Right lobe of liver (tissue), 6 donors: ENCODE measurements at places on chromosomes 4 and X. TPM values are rescaled to one million over a fixed set of nuclear protein-coding genes. Genes with fewer than 3 reads are reported as not detected.

DNA sequence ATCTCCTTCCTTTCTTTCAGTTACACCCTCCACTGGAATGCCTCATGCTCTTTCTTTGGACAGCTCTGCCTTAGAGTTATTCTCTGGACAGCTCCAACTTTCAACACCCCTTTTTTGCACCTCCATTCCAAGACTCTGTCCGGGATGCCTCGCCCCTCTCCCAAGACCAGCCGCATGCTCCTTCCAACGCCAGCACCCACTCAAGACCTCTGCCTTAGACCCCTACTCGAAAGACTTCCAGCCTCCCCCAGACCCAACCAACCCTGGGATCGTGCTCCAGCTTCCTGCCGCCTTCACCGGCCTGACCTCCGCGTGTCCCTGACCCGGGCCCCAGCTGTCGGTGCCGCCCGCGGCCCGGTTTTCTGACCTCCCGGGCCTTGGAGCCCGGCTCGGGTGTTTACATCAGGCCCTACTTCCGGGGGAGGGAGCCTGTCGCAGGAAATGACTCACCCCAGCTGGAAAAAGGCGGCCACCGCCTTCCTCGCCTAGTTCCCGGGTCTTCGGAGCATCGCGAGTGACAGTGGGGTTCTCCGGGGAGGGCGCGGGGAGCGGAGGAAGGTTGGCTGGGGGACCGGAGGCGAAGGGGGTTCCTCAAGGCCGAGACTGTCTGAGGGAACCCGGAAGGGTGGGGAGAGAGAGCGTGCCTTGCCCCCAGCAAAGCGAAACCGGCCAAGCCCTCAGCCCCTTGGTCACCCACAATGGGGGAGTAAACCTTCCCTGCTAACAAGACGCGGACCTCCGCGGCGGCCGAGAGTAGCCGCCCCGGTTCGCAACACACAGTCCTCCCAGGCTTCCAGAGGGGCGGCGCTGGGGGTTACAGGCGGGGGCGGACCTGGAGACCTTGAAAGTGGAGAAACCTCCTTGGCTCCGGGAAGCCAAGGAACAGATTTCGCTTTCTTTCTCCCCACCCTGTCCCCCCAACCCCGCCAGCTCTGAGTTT, at the start of gene WDR45:
WDR45 (minus strand) TSS at position 399 of the 940 bp plus-strand sequence. CDS start 1,792 bp downstream, outside the sequence.
- no peaks in the 10 kb centered on the region for H3K27me3 ChIP-seq
- peak within 1 kb of the TSS; percentile 64 for H3K4me3 ChIP-seq
- H3K36me3 ChIP-seq = no peaks in the 10 kb centered on the region
- peak within 1 kb of the TSS; percentile 92 for H3K27ac ChIP-seq

DNA sequence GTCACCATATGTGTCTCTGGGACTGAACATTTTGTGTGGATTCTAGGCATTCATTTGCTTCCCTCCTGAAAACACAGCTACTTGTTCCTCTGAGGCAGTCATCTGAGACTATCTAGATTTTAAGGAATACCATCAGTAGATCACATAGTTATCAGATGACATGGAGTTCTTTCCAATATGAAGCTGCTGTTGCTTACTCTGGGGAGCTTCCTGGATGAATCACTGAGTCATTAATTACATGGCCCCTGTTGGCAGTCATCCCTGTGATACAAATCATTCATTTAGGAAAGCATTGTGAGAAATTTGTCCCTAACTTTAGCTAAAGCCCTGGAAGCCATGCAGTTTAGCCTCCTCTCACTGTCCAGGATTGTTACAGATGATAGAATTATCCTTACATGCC, 98.2 kb upstream of the ARSJ start:
- no peak for DNase-seq
- H3K27ac ChIP-seq = no peak overlapping the region
- H3K4me1 ChIP-seq = no peaks in the 10 kb centered on the region
- H3K36me3 ChIP-seq = no peaks in the 10 kb centered on the region

DNA sequence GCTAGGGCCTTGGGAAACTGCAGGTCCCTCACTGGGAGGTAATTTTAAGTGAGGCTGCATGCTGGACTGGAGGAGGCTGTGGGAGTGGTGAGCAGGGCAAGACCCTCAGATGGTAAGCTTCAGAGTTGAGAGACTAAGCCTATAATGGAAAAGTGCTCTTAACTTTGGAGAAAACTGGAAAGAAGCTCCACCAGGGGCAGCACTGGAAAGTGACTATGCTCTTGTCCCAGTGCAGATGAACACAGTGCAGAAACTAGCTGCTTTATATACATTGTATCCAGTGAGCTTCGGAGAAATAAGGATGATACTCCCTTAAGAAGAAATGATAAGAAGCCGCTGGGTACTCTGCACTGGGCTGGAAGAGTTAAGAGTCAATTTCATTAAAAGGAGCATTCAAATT, 3.2 kb upstream of the MAGEB2 start:
- H3K36me3 ChIP-seq = no peaks in the 10 kb centered on the region
- H3K4me1 ChIP-seq = no peaks in the 10 kb centered on the region
- no peaks in the 10 kb centered on the region for H3K27me3 ChIP-seq
- no peak overlapping the region for H3K27ac ChIP-seq

DNA sequence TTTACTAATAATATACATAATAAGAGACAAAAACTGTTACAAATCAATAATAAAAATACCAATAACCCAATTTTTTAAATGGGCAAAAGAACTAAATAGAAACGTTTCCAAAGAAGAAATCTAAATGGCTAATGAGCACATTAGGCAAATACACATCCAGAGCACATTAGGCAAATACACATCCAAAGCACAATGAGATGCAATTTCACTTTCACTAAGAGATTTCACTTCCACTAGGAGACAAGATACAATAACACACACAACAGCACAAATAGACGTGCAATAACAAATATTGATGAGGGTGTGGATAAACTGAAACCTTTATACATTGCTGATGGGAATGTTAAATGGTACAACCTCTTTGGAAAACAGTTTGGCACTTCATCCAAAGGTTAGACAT, 250.7 kb downstream of the ARAP2 start:
- no peak overlapping the region for H3K27ac ChIP-seq
- no peaks in the 10 kb centered on the region for H3K4me1 ChIP-seq
- H3K4me3 ChIP-seq = no peak overlapping the region
- H3K27me3 ChIP-seq = no peaks in the 10 kb centered on the region
- no peak for DNase-seq

DNA sequence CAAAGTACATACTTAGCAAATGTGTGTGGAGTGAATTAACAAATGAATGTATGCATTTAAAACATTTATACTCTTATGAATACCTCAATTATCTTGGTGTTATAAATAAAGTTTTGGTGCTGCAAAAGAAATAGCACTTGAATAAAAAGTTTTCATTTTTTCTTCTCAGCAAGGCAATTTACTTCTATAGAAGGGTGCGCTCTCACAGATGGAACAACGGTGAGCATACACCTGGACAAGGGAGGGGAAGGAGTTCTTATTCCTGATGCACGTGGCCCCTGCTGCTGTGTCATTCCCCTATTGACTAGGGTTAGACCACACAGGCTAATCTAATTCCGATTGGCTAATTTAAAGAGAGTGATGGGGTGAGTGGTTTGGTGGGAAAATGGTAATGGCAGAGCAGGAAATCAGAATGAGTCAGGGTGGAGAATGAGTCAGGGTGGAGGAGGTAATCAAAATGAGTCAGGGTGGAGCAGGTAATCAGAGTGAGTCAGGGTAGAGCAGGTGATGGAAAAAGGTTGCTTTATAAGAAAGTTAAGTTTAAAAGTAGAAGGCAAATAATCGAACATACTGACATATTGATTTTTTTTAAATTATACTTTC, 28.2 kb upstream of the PGK1 start:
- no peaks in the 10 kb centered on the region for H3K4me1 ChIP-seq
- no peaks in the 10 kb centered on the region for H3K36me3 ChIP-seq
- no peak for DNase-seq
- no peaks in the 10 kb centered on the region for H3K27me3 ChIP-seq
- H3K4me3 ChIP-seq = no peak overlapping the region
- H3K27ac ChIP-seq = no peak overlapping the region

DNA sequence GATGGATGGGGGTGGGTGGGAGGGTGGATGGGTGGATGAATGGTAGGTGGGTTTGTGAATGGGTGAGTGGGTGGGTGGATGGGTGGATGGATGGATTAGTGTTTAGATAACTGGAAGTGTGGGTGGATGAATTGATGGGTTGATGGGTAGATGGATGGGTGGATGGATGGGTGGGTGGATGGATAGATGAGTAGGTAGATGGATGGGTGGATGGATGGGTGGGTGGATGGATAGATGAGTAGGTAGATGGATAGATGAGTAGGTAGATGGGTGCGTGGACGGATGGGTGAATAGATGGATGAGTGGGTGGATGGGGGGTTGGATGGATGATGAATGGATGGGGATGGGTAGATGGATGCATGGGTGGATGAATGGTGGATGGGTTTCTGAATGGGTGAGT, 20.3 kb upstream of the ASMTL start:
- no peaks in the 10 kb centered on the region for H3K27me3 ChIP-seq
- no peaks in the 10 kb centered on the region for H3K36me3 ChIP-seq
- H3K27ac ChIP-seq = no peak overlapping the region

DNA sequence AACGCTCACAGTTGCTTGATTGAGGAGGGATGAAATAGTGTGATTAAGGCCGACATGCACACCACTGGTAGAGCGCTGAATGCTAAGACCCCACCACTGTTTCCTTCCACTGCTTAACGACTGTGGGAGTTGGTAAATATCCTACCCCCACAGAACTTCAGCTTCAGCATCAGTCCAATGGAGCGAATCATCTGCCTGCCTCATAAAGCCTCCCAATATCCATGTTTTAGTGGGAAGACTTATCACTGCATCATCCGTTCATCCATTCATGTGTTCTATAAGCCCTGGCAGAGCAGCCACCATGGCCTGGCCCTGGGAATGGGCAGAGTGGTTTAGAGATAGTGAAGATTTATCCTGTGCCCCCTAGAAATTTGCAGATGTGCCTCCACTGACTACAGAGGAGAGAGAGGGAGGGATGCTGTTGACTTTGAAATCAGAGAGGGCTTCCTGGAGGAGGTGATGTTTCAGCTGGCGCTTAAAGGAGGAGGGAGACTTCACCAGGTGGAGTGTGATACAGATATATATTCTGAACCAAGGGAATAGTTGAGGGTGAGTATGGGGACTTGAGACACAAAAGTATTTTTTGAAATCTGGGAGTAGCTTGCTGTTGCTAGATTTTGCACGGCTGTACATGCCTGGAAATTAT, 71.9 kb upstream of the STX18 start:
- no peaks in the 10 kb centered on the region for H3K4me1 ChIP-seq
- no peak for DNase-seq
- H3K36me3 ChIP-seq = no peaks in the 10 kb centered on the region
- no peak overlapping the region for H3K27ac ChIP-seq
- no peak overlapping the region for H3K4me3 ChIP-seq
- H3K27me3 ChIP-seq = no peaks in the 10 kb centered on the region

Gene TCEAL9
- 14.3 TPM for total RNA-seq

Gene GABRQ
- not detected for total RNA-seq

Gene IBSP
- not detected for total RNA-seq

Gene GRID2
- total RNA-seq = not detected
